ENCODE measurements at places on chromosomes 3 and 15. TPM values are rescaled to one million over a fixed set of nuclear protein-coding genes. Genes with fewer than 3 reads are reported as not detected.

Gene PYGO1
- 5.0 TPM for total RNA-seq

Gene LSMEM2
- total RNA-seq: not detected

Gene TIMP4
- total RNA-seq: 3.4 TPM

Gene RASL12
- 4.1 TPM for total RNA-seq

Gene ENTPD3
- total RNA-seq: not detected

Gene COL6A5
- total RNA-seq: 0.12 TPM

Gene MCTP2
- 4.7 TPM for total RNA-seq

Gene B3GNT5
- 1.4 TPM for total RNA-seq

Gene EAF2
- 1.8 TPM for total RNA-seq

Gene UBA5
- 28.4 TPM for total RNA-seq

Gene SCAP
- total RNA-seq: 44.9 TPM

Gene TMCO5A
- not detected for total RNA-seq

Gene CHRM5
- 0.15 TPM for total RNA-seq

Gene SPESP1
- total RNA-seq: 0.59 TPM

Gene GP5
- not detected for total RNA-seq

Gene ROPN1
- not detected for total RNA-seq

Gene MAP1A
- 31.1 TPM for total RNA-seq

Gene CLRN1
- total RNA-seq: not detected

Gene FGD5
- 1.3 TPM for total RNA-seq

Gene BLM
- total RNA-seq: 3.0 TPM

Gene CSPG4
- total RNA-seq: 13.8 TPM

Gene CADPS
- 0.82 TPM for total RNA-seq

Gene AGTR1
- total RNA-seq: 1.9 TPM

Gene GRM7
- total RNA-seq: not detected

Gene PRSS50
- not detected for total RNA-seq

Gene LARP6
- 61.9 TPM for total RNA-seq

Gene GASK1A
- total RNA-seq: 0.94 TPM

Gene TGM4
- total RNA-seq: 0.15 TPM
